ENCODE measurements at places on chromosomes 2 and 18.

DNA sequence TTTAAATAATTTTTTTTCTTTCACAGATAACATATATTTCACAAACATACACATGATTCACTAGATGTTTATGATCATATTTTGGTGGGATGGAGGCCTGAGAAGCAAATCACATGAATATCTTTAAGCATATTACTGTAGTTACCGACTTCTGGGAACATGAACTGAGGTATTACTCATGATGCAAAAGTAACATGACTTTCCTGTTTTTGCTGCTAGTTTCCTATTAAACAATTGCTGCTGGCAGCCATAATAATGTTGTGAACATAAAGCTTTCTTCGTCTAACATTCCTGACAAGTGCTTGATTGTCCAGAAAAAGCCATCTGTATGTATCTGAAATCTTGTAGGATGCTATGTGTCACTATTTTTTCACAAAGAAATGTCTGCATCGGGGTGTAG is 145.4 kb downstream of the MTX2 start:
- no peak for DNase-seq

DNA sequence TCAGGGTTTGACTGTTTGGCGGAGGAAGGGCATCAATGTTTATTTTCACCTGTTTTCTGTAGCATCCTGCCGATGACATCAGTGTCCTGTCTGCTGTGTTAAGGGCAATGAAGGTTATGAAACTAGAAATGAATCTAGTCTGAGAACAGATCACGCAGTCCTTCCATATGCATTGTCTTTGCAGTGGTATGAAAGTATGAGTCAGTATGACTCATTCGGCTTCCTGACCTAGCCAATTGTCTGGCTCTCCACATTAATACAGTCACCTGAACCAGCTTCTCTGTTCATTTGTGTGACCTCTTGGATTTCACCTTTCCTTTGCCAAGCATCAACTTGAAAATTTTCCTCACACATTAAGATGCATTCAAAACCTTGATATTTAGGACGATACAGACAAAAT is 353.8 kb downstream of the RND3 start:
- DNase-seq = peak; percentile 32

DNA sequence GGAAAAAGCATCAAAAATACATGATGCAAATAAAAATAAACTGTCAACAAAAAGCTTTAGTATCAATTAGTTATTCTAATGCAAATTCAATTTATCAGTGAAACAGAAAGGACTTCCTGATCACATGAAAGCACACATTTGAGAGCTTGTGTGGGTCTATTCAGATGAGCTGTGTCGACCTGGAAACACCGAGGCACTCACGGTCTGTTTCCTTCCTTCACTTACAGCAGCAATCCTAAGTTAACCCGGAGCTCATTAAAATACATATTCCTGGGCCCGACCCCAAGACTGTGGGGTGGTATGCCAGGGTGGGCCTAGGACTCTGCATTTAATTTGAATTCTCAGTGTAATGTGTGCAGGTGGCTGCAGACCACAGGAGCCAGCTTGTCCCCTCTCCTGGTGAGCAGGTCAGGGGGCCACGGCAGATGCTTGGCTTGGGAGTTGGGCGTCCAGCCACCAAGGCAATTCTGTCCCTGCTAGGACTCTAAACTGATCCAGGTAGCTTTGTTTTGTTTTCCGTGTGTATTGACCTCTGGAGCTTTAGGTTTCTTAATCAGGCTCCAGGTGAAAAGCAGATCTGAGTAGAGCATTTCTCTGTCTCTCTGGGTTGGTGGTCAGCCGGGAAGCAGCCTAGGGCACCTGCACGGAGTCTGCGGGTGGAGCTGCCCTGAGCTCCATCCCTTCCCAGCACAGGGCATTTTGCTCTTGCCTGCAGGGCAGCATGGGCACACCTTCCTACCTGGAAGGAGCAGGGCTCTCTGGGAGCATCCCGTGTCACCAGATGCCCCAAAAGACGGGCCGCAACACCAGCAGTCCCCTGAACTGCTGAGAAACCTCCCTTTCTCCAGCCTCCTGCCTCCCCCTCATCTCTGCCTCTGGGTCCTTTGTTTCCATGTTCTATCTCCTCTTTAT is 9.0 kb downstream of the MBP start:
- DNase-seq = no peak

GRCh38 chr2:14094592-14094991 is 537.9 kb upstream of the LRATD1 start:
- DNase-seq = no peak

- DNase-seq = no peak
Observed at GRCh38 chr18:12008842-12009580, 27.7 kb downstream of the IMPA2 start.

GRCh38 chr2:175552902-175553301 is 371.4 kb upstream of the ATP5MC3 start:
- DNase-seq = no peak

- DNase-seq = no peak
Observed at GRCh38 chr2:68482296-68482820, 15.0 kb downstream of the APLF start.

- no peak for DNase-seq
Observed at GRCh38 chr2:42053482-42053790, 5.6 kb downstream of the PKDCC start.

GRCh38 chr2:230666885-230667712 is 45.5 kb upstream of the CAB39 start:
- DNase-seq = no peak

DNA sequence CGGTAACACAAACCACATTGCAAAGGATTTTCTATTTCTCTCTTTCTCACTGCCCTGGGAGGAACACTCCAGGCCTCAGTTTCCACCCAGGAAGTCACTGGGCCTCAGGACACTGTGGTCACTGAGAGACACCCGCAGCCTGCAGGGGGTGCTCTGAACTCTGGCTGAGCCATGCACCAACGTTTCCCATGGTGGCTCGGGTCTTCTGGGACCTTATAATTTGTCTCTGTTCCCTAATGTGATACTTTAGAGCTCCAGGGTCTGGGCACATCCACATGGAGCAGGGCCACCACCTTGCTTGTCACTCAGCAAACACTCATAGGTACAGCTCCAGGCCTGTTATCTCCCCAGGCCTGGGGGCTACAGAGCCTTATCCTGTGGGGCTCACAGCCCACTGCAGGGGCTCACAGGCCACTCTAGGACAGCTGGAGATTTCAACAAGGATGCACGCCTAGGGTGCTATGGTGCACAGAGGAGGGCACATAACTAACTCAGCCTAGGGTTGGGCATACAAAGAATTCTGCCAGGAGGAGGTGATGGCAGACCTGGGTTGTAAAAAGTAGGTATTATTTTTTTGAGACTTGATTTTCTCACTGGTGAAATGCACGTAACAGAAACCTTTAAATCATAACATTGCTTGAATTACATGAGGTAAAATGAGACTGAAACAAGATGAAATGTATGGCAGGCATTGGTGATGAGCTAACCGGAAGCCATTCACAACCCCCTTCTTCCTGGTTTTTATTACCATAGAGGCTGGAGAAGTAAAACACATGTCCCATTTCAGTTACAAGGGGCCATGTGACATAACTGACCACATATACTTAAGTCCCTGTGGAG is 3.0 kb upstream of the HS1BP3 start:
- no peak for DNase-seq

DNA sequence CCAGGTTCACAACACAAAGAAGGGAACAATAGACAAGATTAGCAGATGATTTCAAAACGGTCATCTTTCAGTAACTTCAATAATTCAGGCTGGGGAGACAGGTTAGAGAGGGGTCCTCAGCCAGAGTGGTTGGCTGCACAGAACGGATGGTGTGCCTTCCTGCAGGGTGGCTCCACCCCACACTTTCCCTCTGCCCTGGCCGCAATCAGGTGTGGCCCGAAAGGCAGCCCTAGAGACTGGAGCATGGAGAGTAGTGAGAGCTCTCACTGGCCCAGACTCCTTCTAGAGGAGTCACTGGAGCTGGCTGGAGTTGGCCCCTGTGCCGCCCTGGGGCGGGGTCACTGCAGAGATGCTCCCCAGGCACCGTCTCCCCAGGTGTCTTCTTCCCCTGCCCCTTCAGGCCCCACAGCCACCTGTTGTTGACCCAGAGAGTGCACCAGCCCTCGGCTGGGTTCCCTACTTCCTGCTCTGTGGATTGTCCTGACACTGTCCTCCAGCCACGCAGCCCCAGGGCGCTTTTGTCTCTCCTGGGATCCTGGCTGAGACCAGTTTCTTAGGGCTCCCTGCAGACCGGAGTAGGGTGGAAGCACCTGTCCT is 126.8 kb downstream of the PXDN start:
- no peak for DNase-seq

GRCh38 chr2:165927774-165928173 is 25.8 kb downstream of the TTC21B start:
- no peak for DNase-seq

DNA sequence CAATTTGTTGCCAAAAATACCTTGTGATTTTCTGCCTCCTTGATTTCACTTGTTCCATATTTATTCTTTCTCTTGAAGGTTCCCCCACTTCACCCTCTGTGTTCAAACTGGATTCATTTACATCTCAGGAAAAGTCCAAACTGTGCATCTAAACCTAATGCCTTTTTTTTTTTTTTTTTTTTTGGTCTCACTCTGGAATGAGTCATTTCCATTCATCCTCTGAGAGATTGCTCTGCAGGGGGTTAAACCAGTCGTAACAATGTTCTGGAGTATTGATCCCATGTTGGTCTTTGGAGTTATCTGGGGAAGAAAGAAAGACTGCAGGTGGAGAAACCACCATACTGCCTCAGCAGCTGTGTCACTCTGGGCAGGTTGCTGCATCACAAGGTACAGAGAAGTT is 119.7 kb downstream of the TACR1 start:
- DNase-seq = no peak

- DNase-seq = no peak
Observed at GRCh38 chr2:228426502-228427216, 245.2 kb upstream of the SPHKAP start.

- DNase-seq = peak; percentile 35
Observed at GRCh38 chr2:7203056-7203467, 285.9 kb downstream of the RNF144A start.

DNA sequence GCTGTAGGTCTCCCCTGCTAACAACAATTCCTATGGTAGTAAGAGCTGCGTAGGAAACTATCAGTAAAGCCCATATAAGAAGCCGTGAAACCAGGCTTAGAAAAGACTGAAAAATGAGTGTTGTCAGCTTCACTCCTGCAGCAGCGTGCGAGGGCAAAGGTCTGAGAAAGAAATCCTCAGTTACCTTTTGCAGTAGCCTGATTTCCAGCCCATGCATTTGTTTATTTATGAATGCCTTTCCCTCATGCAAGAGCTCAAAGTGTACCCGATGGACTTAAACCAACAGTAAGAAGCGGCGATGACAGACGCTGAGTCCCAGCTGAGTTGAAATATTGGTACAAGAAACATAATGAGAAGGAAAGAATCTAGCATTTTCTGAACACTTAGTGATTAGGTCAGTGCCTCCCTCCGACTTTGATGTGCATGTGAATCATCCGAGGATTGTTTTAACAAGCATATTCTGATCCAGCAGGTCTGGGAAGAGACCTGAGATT is 15.0 kb upstream of the POLI start:
- no peak for DNase-seq

GRCh38 chr2:196314780-196315179 is 143.4 kb upstream of the STK17B start:
- DNase-seq = no peak
